Daoy (cell line): ENCODE measurements at places on chromosomes 7 and 10. TPM values are rescaled to one million over a fixed set of nuclear protein-coding genes. Genes with fewer than 3 reads are reported as not detected.

The OR2A5 gene
- not detected in 2 replicates for total RNA-seq

The CCDC172 gene
- not detected in 2 replicates for total RNA-seq

The ACSM6 gene
- total RNA-seq: not detected in 2 replicates

The TRIM73 gene
- 0.23 and 0.71 TPM in 2 replicates for total RNA-seq

The SCART1 gene
- total RNA-seq: 0.06 and 0.40 TPM in 2 replicates

The HOGA1 gene
- not detected in 2 replicates for total RNA-seq

The HIP1 gene
- total RNA-seq: 12.3 and 13.4 TPM in 2 replicates

The PPP1R3C gene
- 0.54 and 0.74 TPM in 2 replicates for total RNA-seq

The TES gene
- 7.6 and 18.5 TPM in 2 replicates for total RNA-seq

The C7orf57 gene
- 0.91 and 0.95 TPM in 2 replicates for total RNA-seq

The HECW1 gene
- total RNA-seq: 3.7 and 16.3 TPM in 2 replicates

The SUMF2 gene
- 167 and 168 TPM in 2 replicates for total RNA-seq

The IFIT1B gene
- 0.09 TPM in 1 of 2 replicates, not detected in the other for total RNA-seq

The MNX1 gene
- total RNA-seq: 4.4 and 6.3 TPM in 2 replicates

The HSPA12A gene
- total RNA-seq: 4.9 and 11.0 TPM in 2 replicates

The NKX2-3 gene
- 0.17 TPM in 1 of 2 replicates, not detected in the other for total RNA-seq

The MACROH2A2 gene
- 33.7 and 39.0 TPM in 2 replicates for total RNA-seq

The MARVELD1 gene
- total RNA-seq: 9.9 and 16.8 TPM in 2 replicates

The NXPH1 gene
- not detected in 2 replicates for total RNA-seq

The PNLIPRP2 gene
- total RNA-seq: not detected in 2 replicates

The GAD2 gene
- not detected in 2 replicates for total RNA-seq

The CDC14C gene
- not detected in 2 replicates for total RNA-seq

The ANKRD61 gene
- 0.23 and 0.89 TPM in 2 replicates for total RNA-seq

The THSD7A gene
- total RNA-seq: 0.11 and 0.48 TPM in 2 replicates

The MSANTD7 gene
- 14.4 and 14.7 TPM in 2 replicates for total RNA-seq
